Inflammatory macrophage treated with lipopolysaccharide for 1 hour (primary cell): ENCODE measurements at places on chromosomes 6 and 20.

GRCh38 chr6:90425161-90425641 is 128.6 kb upstream of the BACH2 start:
- DNase-seq: no peak

DNA sequence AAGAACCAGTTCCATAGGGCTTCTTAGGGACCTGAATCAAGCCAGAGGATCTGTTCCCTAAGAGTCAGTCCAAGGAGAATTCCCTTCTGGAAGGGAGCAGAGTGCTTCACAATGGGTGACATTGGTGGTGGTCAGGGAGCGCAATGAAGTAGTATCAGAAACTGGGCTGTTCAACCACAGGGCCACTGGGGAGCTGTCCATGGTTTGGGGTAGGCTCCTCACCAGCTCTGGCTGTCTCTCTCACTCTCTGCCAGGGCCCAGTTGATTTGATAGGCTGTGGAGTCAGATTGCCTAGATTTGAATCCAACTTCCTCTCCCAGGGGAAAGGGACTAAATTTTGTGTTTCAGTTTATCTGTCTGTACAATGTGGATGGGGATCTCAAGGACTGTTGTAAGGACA is 36.7 kb upstream of the CHD6 start:
- no peak for DNase-seq

GRCh38 chr6:130381012-130381411 is 15.2 kb downstream of the TMEM200A start:
- no peak for DNase-seq

DNA sequence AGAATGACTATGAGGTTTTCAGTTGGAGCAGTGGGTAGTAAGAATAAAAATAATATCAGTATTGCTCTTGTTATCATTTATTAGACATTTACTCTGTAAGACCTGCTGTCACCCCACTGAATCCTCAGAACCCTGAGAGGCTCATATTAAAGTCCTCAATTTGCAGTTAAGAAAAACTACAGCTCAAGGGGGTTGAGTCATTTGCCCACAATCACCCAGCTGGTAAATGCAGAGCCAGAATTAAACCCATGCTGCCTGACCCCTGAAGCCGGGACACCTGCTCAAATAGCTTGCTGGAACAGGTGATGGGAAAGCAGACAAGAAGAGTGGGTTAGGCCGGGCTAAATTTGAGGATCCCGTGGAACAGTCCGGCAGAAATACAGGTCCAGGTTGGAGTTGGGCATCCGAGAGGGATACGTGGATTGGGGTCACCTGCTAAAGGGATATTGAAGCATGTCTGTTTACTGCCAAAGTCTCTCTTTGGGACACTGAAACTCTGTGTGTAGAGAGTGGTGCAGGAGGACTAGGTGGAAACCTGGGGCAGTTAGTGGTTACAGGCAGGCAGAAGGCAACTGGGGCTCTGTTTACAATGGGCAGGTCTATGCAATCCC is 344.1 kb downstream of the CDC5L start:
- DNase-seq: no peak
